Effector memory CD4-positive, alpha-beta T cell (primary cell): ENCODE measurements at places on chromosomes 7 and 10.
A peak's percentile ranks its signal among the peaks of the same experiment; 100 is the strongest.

DNA sequence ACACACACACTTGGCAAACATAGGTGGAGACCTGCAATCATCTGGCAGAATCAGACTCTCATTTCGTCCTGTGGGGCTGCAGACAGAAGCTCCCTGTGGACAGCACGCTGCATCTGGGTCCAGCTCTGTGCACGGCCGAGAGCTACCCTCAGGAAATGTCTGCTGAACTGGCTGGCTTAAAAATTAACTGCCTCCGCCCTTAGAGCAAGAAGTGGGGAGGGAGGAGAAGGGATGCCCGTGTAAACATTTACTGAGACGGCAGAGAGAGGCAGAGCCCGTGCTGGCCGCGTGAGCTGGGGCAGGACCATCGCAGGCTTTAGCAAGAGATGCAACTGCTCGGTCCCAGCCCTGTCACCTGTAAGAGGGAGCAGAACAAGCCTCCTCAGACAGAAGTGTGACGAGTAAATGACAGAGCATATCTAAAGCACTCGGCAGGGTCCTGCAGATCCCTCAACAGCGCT lies 81.8 kb downstream of the TNS3 start:
- no peaks in the 10 kb centered on the region for H3K4me1 ChIP-seq
- no peak for DNase-seq
- no peaks in the 10 kb centered on the region for H3K27me3 ChIP-seq
- H3K36me3 ChIP-seq, result no peaks in the 10 kb centered on the region
- H3K4me3 ChIP-seq, result no peak overlapping the region

DNA sequence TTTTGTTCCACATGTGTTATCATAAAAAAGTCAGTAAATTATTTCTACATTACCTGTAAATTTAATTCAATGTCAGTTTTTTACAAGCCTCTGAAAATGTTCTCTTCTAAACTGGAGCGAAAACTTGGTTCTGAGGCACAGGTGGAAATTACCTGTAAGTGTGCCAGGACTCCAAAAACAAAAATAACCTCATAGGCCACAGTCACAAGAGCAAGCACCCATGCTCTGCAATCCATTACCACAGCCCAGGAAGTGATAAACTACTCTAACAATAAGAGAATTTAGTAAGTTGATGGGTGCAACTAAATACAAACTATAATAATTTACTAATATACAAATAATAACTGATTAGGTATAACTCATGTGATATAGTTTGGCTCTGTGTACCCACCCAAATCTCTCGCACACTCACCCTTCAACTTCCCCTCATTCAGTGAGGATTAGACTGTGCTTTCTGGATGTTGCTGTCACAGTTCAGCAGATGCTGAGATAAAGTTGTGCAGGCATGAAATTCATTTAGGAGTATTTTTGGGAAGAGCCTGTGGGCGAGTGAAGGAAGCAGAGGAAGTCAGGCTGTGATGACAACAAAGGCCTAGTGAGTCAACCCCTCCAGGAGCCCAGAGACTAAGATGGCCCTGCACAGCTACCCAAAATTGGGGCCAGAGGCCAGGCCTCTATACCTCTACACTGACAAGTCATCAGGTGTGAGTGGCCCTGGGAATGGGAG lies 16.3 kb upstream of the GIMAP6 start:
- peak overlapping the region; percentile 34 for H3K27ac ChIP-seq
- H3K36me3 ChIP-seq, result no peaks in the 10 kb centered on the region
- H3K4me3 ChIP-seq, result no peak overlapping the region
- H3K4me1 ChIP-seq, result peaks cover 11% of the 10 kb centered on the region

DNA sequence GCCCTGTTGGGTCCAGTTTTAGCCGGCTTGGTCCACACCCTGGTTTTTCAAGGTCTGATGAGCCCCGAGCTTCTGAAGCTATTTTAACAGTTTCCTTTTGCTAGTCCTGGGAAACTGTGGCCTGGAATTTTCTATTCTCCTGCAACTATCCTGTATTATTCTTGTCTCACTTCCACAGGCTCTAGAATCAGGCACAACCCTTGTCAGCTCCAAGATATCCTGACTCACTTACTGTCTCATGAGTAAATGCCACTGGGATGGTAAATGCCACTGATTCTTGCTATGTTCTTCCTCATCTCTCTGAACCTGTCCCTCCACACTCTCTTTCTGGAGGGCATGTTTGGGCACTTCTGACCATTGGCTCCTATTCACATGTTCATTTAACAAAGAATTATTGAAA lies 611.5 kb upstream of the IGFBP3 start:
- H3K27me3 ChIP-seq, result no peaks in the 10 kb centered on the region
- no peak overlapping the region for H3K27ac ChIP-seq
- DNase-seq, result no peak
- H3K4me3 ChIP-seq, result no peak overlapping the region

DNA sequence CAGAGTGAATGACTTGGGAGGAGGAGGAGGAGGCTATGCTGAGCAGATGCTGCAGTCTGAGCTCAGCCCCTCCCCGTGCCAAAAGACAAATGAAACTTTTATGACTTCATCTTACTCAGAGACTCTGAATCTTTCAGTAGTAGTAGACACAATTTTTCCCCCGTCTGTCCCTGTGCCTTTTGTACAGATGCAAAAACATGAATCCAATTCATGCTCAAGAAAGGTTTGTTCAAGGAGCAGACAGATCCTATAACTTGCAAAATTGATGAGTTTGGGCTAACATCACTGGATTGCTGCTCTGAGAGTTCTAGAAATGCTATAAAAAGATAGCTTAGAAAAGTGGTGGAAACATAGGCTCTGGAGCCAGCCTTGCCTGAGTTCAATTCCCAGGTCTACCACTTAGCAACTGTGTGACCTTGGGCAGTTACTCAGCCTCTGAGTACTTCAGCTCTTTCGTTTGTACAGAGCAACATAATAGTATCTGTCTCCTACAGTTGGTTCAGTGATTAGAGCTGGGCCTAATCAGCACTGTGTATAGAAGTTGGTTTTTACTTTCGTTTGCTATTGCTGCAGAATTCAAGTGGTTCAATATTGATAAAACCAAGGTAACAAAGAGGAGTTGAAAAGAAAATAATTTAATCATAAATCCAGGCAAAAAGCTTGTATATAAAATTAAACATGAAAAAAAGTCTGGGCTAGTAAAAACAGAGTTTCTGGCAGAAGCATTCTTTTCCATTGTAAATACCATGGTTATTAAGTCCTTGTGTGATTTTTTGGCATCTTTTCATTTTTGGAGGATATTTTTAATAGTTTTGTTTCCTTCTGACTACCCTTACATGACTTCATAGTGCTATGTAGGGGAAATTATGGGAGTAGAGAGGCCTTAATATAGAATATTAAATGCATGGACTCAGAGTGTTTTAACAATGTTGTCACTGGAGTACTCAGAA lies 174.2 kb upstream of the ZNF32 start:
- no peaks in the 10 kb centered on the region for H3K36me3 ChIP-seq
- H3K4me1 ChIP-seq, result no peaks in the 10 kb centered on the region
- H3K27me3 ChIP-seq, result no peaks in the 10 kb centered on the region
- H3K4me3 ChIP-seq, result no peak overlapping the region
- DNase-seq, result no peak

DNA sequence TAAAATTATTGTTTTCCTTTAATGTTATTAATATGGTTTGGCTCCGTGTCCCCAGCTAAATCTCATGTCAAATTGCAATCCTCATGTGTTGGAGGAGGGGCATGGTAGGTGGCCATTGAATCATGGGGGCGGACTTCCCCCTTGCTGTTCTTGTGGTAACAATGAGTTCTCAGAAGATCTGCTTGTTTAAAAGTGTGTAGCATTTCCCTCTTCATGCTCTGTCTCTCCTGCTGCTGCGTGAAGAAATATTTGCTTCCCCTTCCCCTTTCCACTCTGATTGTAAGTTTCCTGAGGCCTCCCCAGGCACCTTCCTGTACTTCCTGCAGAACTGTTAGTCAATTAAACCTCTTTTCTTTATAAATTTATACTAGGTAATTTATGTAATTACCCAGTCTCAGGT lies 27.5 kb downstream of the VIM start:
- H3K4me3 ChIP-seq, result no peak overlapping the region
- no peaks in the 10 kb centered on the region for H3K27me3 ChIP-seq
- no peak overlapping the region for H3K27ac ChIP-seq
- DNase-seq, result no peak

GRCh38 chr10:51620131-51620530 lies 79.3 kb downstream of the CSTF2T start:
- no peak overlapping the region for H3K27ac ChIP-seq
- no peaks in the 10 kb centered on the region for H3K27me3 ChIP-seq
- H3K4me1 ChIP-seq, result no peaks in the 10 kb centered on the region
- no peaks in the 10 kb centered on the region for H3K36me3 ChIP-seq
- DNase-seq, result no peak

- no peaks in the 10 kb centered on the region for H3K27me3 ChIP-seq
- no peak overlapping the region for H3K27ac ChIP-seq
- no peaks in the 10 kb centered on the region for H3K36me3 ChIP-seq
Measured at GRCh38 chr7:151992375-151992774, 33.1 kb upstream of the GALNT11 start.

DNA sequence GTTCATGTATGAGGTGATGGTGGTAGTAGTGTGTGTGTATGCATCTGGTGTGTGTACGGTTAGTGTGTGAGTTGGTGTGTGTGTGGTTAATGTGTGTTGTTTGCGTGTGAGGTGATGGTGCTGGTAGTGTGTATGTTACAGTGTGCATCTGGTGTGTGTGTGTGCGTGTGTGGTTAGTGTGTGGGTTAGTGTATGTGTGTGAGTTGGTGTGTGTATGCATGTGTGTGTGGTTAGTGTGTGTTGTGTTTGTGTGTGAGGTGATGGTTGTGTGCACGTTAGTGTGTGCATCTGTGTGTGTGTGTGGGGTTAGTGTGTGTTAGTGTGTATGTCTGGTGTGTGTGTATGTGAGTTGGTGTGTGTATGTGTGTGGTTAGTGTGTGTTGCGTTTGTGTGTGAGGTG lies 153.0 kb downstream of the ACTR3B start:
- H3K4me3 ChIP-seq, result no peak overlapping the region
- H3K4me1 ChIP-seq, result no peaks in the 10 kb centered on the region
- H3K27ac ChIP-seq, result no peak overlapping the region
- no peaks in the 10 kb centered on the region for H3K27me3 ChIP-seq

DNA sequence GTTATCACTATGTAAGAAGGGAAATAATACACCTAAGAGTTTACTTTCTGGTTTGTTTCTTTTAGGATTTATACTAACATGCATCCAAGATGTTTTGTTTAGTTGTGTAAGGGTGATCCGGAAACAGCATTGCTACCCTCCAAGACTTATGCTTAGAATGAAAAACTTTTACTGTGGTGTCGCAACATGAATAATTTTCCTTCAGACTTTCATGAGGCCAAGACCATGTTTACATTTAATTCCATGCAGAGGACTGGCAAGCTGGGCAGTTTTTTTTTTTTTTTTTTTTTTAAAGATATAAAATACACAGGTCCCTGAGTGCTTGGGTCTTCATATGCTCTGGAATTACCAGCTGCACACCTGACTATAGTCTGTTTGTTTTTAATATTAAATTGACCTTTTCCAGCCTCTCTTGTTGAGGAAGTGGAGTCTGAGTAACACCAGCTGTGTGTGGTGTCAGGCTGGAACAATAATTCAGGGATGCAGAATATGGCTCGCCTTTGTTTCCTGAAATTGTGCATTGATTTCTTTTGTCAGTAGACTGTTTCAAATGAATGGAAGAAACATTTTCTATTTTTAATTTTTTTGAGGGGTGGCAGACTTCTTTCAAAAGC lies 81.7 kb downstream of the ST7 start:
- no peak for DNase-seq
- no peak overlapping the region for H3K27ac ChIP-seq
- no peaks in the 10 kb centered on the region for H3K36me3 ChIP-seq
- no peaks in the 10 kb centered on the region for H3K4me1 ChIP-seq

DNA sequence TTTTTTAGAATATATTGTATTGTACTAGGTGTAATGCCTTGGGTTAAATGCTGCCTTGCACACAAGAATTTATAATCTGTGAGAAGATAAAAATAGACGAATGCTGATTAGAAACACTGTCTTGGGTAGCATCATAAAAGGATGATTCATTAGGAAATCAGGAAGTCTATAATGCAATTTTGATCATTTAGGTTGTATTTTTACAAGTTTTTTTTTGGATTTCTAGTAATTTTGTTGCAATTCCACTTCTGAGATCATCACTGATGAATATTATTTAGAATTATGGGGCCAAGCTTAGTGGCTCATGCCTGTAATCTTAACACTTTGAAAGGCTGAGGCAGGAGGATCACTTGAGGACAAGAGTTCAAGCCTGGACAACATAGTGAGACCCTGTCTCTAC lies 29.6 kb downstream of the WBP1L start:
- no peak overlapping the region for H3K27ac ChIP-seq
- no peaks in the 10 kb centered on the region for H3K27me3 ChIP-seq
- no peaks in the 10 kb centered on the region for H3K36me3 ChIP-seq
- H3K4me1 ChIP-seq, result peaks cover 11% of the 10 kb centered on the region
- H3K4me3 ChIP-seq, result no peak overlapping the region

GRCh38 chr7:145293228-145293701 lies 457.4 kb upstream of the TPK1 start:
- H3K4me1 ChIP-seq, result no peaks in the 10 kb centered on the region
- DNase-seq, result no peak
- H3K36me3 ChIP-seq, result no peaks in the 10 kb centered on the region
- no peak overlapping the region for H3K4me3 ChIP-seq
- H3K27ac ChIP-seq, result no peak overlapping the region

DNA sequence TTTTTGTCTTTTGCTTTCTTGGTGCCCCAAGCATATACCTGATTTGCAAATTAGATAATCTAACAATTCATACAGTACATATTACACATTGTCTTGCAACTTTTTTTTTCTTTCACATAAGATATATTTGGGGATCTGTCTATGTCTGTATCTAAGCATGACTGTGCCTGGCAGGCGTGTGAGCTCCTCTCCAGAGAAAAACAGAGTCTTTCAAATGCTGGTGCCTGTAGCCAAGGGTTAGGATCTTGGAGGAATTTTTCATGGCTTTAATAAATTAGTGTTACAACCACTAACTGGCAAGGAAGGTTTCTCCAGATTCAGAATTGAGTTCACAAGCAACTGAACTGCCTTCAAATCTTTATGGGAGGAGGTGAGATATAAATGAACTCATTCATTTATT lies 14.8 kb upstream of the SLF2 start:
- H3K27ac ChIP-seq, result no peak overlapping the region
- no peak for DNase-seq
- no peaks in the 10 kb centered on the region for H3K4me1 ChIP-seq
- no peaks in the 10 kb centered on the region for H3K36me3 ChIP-seq
- H3K4me3 ChIP-seq, result no peak overlapping the region
- H3K27me3 ChIP-seq, result no peaks in the 10 kb centered on the region

DNA sequence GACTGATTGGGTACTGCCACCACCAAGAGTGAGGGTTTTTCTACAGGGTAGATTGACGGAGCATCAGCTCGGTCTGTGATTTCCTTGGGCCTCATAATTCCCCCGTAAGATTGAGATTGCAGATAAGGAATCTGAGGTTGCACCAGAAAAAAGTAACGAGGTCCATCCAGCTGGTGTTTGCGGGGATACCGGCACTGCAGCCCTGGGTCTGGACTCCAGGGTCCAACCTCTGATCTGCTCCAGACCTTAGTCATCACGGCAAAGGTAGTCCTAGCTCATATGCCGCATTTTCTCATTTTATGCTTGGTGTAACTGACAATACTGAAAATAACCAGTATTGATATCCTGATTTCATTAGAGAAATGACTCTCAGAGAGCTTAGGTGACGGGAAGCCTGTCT lies 3.9 kb downstream of the CARD11 start:
- H3K4me1 ChIP-seq, result peaks cover 59% of the 10 kb centered on the region
- DNase-seq, result no peak
- no peaks in the 10 kb centered on the region for H3K27me3 ChIP-seq
- peaks cover 2% of the 10 kb centered on the region for H3K36me3 ChIP-seq
- peak overlapping the region; percentile 3 for H3K27ac ChIP-seq
- no peak overlapping the region for H3K4me3 ChIP-seq
